Stimulated activated CD8-positive, alpha-beta memory T cell treated with anti-CD3 and anti-CD28 coated beads, Interleukin-15, amount 100 ng/mL, for 1 hour (primary cell): ENCODE measurements at places on chromosomes 1 and 21.

- no peak for DNase-seq
These were observed 8.9 kb downstream of the ZBTB7B start for GRCh38 chr1:155011437-155012025.

- no peak for DNase-seq
These were observed 176.2 kb downstream of the ROR1 start for GRCh38 chr1:63950023-63950422.

DNA sequence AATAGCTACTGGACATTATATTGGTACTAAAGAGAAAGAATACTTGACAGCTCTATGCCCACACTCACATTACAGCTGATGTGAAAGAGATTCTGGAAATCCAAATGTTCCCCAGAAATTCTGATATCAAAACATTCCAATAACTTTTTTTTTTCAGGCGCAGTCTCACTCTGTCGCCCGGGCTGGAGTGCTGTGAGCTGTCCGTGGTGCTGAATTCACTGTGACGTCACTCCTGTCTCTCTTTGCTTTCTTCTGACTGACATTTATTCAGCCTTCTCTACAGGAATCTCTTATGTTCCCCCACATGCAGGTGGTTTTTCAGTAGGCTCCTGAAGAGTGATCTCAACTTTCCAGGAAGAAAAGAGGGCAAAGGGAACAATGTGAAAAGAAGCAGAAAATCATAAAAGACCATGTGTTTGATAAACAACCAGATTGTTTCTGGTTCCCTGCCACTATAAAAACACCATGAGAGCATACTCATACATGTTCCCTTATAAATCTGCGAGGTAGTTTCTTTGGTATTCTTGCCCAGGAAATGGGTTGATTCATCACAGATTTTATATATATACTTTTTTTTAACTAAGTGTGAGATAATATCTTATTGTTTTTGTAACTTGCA is 6.2 kb downstream of the S100A7A start:
- peak; percentile 43 for DNase-seq

- no peak for DNase-seq
These were observed 64.2 kb downstream of the SELENOF start for GRCh38 chr1:86849756-86850155.

- DNase-seq: no peak
These were observed 172.6 kb downstream of the SLC44A5 start for GRCh38 chr1:75438355-75438754.

DNA sequence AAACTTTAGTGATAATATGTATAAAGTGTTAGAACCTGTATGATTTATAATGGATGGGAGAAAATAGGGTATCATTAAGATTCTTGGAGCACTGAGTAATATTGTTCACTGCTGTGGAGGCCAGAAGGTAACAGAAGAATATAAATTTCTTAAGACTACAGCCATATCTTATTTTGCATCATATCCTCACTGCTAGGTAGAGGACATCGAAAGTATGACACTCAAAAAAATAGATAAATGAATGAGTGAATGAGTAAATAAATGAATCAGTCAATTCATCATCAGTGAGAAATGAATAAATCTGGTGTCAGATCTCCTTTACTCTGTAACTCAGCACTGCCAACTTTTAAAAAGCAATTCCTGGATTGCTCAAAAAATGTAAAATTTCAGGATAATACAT is 33.2 kb downstream of the RGS13 start:
- DNase-seq: no peak

- DNase-seq: no peak
These were observed 21.4 kb downstream of the MYBPH start for GRCh38 chr1:203153989-203154821.
